NCI-H1048 (cell line): ENCODE measurements at places on chromosomes 6 and 20.

DNA sequence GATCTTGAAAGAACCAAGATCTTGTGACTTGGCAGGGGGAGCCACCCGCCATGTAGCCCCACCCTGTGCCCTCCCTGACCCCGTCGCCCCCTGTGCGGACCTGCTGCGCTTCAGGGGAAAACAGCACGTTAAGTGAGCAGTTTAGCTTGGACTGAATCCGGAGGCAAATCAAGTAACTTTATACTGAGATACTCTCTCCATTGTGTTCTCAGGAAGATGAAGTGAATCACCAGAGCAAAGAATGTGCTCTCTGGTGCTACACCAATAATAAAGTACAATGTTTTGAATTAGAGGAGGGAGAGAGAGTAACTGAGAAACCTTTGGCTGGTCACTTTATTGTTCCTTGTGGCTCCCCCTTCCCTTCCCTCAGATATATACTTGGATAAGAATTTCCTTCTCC is 83.4 kb downstream of the TXNDC5 start:
- no peak for DNase-seq

GRCh38 chr6:152206072-152206818 is 398.8 kb downstream of the ESR1 start:
- DNase-seq = no peak

GRCh38 chr6:148389086-148389485 is 46.4 kb downstream of the SASH1 start:
- no peak for DNase-seq

GRCh38 chr20:12849225-12849910 is 159.4 kb upstream of the SPTLC3 start:
- no peak for DNase-seq

GRCh38 chr20:57071283-57071731 is 195.1 kb downstream of the BMP7 start:
- no peak for DNase-seq

- no peak for DNase-seq
Observed at GRCh38 chr20:1920252-1920651, 25.0 kb downstream of the SIRPA start.

DNA sequence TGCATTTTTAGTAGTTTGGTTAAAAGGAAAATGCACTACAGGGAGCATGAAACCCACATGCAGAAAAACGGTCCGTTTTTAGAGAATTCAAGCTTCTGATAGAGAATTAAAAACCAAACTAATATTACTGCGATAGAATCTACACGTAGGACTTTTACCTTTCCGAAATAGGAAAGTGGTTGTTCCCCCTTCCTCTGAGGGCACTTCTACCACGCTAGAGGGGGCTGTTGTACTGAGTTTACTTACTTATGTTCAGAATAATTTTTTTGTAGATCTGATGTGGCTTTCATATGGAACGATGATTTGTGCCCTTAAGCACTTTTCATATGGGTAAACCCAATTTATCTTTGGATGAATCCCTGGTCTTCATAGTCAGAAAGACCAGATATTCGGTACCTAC is 264.3 kb upstream of the PLN start:
- no peak for DNase-seq

GRCh38 chr6:14639983-14640599 is 522.5 kb downstream of the CD83 start:
- DNase-seq = no peak

DNA sequence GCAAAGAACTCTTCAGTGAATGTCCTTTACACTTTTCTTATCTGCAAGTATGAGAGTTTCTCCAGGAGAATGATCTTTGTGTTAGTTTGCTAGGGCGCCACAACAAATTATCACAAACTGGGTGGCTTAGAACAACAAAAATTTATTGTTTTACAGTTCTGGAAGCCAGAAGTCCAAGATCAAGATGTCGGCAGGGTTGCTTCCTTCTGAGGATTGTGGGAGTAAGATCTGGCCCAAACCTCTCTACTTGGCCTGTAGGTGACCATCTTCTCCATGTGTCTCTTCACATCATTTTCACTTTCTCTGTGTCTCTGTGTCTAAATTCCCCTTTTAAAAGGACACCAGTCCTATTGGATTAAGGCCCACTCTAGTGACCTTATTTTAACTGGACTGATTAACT is 103.0 kb downstream of the ADTRP start:
- DNase-seq = no peak
